G401 (cell line): ENCODE measurements at places on chromosomes 1 and 21. TPM values are rescaled to one million over a fixed set of nuclear protein-coding genes. Genes with fewer than 3 reads are reported as not detected.

Gene CLCA2
- total RNA-seq = 0.81 TPM in 1 of 2 replicates, not detected in the other

Gene CYP2J2
- not detected in 2 replicates for total RNA-seq

Gene SLC30A10
- 0.12 TPM in 1 of 2 replicates, not detected in the other for total RNA-seq

Gene OR2T35
- total RNA-seq = not detected in 2 replicates

Gene ADCY10
- not detected in 2 replicates for total RNA-seq

GRCh38 chr1:15262706-15263105, 15.7 kb downstream of the FHAD1 start:
- DNase-seq = no peak

DNA sequence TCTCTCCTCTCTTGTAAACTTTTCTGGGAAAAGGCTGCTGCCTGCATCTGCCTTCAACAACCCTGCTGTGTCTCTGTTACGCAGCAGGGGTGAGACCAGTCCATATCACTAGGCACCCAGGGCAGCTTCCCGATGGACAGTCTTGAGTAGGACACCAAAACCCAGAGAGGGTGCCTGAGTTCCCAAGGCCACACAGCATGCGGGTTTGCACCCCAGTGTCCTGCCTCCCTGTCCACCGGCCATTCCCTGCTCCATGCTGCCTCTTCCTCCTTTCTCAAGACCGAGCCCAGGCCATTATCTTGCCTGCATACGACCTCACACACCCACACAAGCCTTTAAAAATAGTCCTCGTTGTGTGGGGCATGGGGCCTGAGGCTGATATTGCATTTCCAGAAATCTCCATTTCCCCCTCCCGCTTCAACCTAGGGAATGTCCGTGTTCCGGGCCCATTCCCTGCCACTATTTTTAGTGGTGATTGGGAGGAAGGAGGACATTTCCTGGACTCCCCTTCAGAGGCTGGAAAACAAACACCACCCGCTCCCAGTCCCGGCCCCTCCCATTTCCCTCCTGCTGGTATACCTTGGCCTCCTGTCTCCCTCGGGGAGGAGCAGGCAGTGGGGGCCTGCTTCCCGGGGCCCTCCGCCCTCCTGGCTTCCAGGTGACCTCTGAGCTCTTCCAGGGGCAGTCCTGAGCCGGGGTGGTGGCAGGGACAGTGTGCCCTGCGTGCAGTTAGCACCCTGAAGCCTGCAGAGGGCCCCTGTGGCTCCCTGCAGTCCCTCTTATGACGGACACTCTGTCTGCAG, 132.4 kb upstream of the TMEM51 start:
- peak; percentile 43 for DNase-seq

DNA sequence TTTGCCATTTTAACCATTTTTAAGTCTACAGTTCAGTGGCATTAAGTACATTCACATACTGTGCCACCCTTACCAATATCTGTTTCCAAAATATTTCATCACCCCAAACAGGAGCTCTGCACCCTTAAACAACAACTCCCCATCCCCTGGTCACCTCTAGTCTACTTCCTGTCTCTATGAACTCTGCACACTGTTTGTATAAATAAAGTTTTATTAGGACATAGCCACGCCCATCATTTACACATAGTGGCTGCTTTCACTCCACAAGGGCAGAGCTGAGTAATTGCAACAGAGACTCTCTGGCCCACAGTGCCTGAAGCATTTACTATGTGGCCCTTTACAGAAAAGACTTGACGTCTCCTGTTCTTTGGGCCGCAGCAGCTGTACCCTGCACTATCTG, 30.1 kb downstream of the KCNAB2 start:
- DNase-seq = no peak

- peak; percentile 14 for DNase-seq
Measured at GRCh38 chr21:18801468-18801867, 397.9 kb upstream of the TMPRSS15 start.

DNA sequence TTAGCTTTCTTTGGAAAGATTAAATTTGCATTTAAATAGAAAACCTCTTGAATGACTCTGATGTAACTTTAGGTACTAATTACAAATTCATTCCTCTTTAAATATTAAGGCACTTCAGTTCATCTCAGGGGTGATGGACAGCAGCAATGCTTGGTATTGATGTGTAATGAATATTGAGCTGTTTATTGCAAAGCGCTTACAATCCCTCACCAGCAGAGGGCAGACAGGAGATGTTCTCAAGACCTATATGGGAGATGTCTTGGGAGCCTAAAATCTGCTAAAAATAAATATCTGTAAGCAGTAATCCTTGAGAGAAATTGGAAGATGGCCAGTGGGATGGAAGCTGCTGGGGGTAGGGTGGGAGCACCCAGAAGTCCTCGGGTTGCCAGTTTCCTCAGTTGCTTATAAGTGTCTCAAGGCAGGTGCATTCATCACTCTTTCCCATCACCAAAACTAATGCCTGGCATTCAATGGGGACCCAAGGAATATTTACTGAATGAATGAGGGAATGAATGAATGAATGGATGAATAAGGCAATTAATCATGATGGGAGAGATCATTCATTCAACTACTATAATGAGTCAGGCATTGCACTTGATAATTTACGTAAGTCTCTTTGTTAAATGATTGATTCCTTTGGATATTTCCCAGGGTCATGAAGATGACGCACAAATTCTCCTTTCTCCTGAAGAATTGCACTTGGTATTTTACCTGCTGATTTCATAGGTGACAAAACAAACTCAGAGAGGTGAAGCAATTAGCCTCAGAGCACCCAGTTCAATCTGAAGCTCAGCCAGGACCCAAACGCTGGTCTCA, 2.3 kb downstream of the KLHDC8A start:
- peak; percentile 84 for DNase-seq
